NCI-H2081 (cell line): ENCODE measurements at places on chromosomes 16 and 17.

GRCh38 chr17:39484178-39484577 lies 22.9 kb downstream of the CDK12 start:
- no peak for DNase-seq

DNA sequence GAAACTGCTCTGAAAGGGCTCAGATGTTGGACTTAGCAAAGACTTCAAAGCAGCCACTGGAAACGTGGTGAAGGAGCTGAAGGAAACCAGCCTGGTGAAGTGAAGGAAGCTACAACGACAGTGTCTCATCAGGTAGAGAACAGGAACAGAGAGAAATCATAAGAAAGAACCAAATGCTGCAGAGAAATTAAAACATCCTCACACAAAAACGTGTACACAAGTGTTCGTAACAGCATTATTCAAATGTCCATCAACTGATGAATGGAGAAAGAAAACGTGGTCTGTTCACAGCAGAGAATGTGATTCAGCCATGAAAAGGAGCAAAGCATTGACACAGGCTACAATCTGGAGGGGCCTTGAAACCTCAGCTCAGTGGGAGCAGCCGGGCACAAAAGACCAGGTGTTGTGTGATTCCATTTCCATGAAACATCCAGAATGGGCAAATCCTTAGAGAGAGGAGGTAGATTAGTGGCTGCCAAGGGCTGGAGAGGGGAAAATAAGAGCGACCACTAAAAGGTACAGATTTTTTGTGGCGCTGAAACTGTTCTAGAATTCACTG lies 26.9 kb downstream of the IFT140 start:
- no peak for DNase-seq

DNA sequence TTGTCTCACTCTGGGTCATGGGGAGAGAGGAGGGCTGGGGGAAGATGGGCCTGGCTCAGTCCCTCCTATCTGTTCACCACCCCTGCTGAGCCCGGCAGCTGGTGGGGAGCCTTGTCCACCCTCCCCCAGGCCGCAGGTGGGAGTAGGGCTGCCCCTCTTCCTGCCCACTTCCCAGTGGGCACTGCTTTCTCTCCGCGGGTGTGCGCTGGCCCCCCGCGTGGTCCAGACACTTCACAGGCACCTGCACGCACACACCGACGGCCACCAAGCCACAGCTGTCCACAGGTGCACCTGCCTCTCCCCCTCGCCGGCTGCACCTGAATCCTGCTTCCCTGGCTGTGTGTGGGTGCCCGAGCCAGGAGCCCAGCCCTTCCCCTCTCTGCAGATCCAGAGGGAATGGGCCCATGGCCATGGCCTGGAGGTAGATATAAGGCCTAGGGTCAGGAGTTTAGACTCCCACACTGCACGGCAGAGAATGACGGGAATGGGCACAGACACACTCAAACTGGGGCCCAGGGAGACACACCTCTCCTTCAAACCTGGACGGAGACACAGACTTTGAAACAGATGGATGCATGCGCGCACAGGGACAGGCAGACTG lies 2.0 kb downstream of the NHERF2 start:
- DNase-seq = no peak

- DNase-seq = no peak
Observed at GRCh38 chr17:60863892-60864707, 186.4 kb downstream of the BCAS3 start.

DNA sequence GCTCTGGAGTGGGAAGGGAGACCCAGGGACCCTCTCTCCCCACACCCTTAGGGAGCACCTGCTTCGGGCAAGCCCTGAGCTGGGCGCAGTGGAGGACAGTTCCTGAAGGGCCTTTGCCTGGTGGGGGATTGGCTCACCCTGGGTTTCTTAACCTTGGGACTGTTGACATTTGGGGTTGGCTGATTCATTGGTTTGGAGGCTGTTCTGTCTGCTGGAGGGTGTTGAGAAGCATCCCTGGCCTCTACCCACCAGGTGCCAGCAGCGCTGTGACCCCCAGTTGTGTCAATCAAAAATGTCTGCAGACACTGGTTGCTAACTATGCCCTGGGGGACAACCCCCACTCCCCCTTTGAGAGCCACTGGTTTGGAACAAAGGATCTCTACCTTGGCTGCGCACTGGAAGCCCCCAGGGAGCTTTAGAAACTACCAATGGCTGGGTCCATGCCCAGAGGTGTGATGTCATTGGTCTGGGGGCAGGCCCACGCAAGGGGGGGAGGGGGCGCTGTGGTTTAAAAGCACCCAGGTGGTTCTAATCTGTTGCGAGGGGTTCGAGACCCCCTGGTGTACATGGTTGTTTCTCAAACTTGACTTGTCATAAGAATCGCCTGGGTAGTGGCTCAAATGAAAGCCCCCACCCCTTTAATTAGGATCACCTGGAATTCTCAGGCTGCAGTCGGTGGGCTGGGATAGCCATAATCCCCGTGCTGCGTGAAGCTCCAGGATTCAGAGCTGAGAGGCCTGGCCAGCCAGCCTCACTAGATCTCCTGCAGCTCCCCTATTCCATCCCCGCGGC lies 151.9 kb upstream of the GSE1 start:
- DNase-seq = peak; percentile 83

GRCh38 chr16:83888672-83889044 lies 10.3 kb upstream of the MLYCD start:
- DNase-seq = no peak

DNA sequence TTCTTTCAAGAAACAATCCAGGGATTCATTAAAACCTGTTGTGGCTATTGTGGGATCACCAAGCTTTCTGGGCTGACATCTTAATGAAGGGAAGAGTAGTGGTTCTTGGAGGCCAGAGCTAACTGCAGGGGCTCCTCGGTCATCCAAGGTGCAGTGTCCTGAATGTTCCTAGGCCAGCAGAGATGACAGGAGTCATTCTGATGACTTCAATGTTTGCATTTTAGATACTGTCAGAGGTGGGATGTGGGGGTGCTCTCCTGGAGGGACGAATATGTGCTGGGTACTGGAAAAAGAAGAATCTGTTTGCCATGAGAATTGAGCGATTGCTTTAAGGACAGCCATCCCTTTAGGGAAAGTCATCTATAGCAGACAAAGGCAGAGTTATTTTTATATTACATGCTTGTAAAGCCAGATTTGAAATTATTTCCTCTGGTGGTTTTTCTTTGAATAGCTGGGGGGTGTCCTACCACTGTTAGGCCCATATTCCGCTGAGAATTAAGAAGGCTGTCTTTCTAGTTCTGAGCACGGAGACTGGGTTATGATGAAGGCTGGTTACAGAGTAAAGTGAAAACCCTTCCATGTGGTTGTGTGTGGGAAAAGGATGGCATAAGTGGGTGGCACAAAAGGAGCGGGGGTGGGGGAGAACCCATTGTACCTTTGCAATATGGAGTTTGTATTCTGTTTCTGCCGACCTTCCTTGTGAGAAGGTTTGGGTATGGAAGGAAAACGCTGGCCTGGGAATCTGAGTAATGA lies 7.4 kb downstream of the HLF start:
- no peak for DNase-seq

DNA sequence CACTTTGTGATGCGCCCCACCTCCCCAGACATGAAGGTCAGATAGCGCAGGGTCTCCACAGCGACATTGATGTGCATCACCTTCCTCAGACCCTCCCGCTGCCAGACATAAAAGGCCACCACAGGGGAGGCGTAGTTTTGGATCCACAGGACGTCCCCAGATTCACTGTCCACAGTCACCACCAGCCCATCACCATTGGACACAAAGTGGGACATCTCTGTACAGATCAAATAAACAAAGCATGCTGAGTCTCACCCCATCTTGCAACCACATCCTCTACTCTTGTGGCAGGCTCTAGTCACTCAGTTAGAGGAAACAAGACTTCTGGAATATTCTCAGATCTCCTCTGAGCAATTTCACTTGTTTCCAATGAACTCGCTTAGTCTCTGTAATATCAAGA lies 46.3 kb upstream of the ICAM2 start:
- no peak for DNase-seq
